ENCODE measurements at places on chromosomes 4 and X.

DNA sequence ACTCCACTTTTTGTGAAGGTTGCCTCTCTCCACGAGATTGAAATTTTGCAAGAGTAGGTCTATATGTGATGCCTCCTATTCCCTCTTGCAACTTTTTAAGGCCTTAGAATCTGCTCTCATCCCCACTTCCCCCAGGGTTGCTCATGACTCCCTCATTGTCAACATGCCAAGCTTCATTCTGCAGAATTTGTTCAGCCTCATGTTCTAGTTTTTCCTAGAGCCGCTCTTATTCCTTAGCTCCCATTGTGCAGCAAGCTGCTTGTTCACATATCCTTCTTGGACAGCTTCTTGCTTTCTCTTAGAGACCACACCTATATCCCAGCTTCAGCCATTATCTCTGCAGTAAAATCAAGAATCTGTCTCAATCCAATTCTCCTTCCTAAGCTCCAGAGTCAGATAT is 82.4 kb downstream of the CNGA2 start:
- DNase-seq: peak; percentile 27
- H3K27me3 ChIP-seq: no peaks in the 10 kb centered on the region
- H3K27ac ChIP-seq: no peak overlapping the region
- no peaks in the 10 kb centered on the region for H3K36me3 ChIP-seq

DNA sequence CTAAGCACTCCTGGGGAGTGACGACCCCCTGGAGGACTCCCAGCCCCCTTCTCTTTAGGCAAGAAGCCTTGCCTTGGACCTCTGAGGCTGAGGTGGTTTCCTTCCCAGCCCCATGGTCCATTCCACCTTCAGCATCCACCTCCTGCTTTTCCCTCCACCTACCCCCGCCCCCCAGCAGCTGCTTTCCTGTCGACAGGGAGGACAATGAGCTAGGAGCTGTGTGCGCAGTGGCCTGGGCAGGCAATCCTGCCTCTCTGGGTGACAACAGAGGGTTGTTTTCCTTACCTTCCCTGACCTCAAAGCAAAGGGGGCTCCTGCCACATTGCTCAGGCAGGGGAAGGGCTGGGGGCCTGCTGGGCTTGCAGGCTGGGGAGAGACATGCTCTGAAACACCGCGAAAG is 123.5 kb downstream of the BCOR start:
- no peaks in the 10 kb centered on the region for H3K4me1 ChIP-seq
- H3K36me3 ChIP-seq: no peaks in the 10 kb centered on the region
- H3K4me3 ChIP-seq: no peak overlapping the region
- H3K27me3 ChIP-seq: no peaks in the 10 kb centered on the region
- no peak for DNase-seq
- no peak overlapping the region for H3K27ac ChIP-seq

GRCh38 chrX:53694642-53695041 is 8.1 kb upstream of the HUWE1 start:
- H3K27me3 ChIP-seq: no peaks in the 10 kb centered on the region
- H3K4me1 ChIP-seq: no peaks in the 10 kb centered on the region
- no peak overlapping the region for H3K4me3 ChIP-seq
- no peaks in the 10 kb centered on the region for H3K36me3 ChIP-seq
- no peak overlapping the region for H3K27ac ChIP-seq
- no peak for DNase-seq

DNA sequence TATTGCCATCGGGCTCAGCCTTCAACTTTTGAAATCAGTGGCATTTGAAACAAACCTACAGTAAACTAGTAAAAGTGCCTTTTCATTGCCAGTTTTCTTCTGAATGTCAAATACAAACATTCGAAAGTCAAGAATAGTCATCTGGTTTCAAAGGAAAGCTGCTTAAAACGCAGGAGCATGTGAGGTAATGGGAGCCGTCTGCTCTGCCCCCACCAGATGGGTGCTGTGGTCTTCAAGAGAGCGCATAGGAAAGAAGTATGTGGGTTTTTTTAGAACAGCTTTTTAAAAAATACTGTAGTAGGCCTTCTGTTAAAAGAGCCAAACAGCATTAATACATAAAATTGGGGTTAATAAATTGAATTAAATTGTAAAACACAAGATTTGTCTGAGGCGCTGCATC is 88.6 kb downstream of the STOX2 start:
- no peak for DNase-seq
- peaks cover 4% of the 10 kb centered on the region for H3K4me1 ChIP-seq
- no peaks in the 10 kb centered on the region for H3K27me3 ChIP-seq
- no peak overlapping the region for H3K4me3 ChIP-seq
- H3K36me3 ChIP-seq: no peaks in the 10 kb centered on the region

DNA sequence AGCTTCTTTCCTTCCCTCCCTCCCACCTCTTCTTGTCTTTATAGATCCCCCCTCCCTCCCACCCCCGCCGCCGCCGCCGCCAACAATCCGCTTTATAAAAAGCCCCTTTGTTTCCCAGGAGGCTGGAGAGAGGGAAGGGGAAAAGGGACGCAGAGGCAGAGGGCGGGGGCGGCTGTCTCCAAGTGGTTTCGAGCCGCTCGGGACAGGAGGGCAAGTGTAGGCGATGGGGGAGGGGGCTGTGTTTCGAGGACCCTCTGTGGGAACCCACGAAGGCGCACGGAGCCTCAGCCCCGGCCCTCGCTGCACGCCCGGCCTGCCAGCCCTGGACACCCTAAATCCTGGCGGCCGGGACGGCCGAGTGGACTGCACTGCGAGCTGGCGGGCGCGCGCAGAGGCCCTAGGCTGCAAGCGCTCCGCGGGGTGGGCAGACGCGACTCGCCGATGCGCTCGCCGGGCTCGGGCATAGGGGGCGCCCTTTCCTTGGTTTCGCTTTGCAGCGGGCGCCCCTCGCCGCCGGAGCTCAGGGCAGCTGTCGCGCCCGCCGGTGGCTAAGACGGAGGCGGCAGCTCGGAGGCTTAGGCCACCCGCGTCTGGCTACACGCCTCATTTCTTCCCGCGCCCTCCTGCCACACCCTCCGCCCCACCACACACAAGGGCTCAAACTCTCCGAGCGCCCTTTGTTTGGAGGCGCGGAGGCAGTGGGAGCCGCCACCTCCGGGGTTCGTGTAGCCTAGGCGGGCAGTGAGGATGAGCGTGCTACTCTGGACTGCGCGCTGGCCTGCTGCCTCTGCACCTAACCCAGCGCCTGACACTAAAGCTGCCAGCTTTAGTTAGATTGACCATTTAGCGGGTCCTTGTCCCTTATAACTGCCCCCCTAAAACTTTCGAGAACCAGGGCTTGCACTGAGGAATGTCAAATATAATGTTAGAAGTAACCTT is 2.2 kb downstream of the MAMLD1 start:
- H3K36me3 ChIP-seq: no peaks in the 10 kb centered on the region
- H3K4me1 ChIP-seq: peaks cover 2% of the 10 kb centered on the region
- H3K27me3 ChIP-seq: no peaks in the 10 kb centered on the region
- H3K27ac ChIP-seq: peak overlapping the region; percentile 80
- peak; percentile 58 for DNase-seq
- peak overlapping the region; percentile 17 for H3K4me3 ChIP-seq

- no peak overlapping the region for H3K4me3 ChIP-seq
- DNase-seq: no peak
- no peaks in the 10 kb centered on the region for H3K4me1 ChIP-seq
- H3K27me3 ChIP-seq: no peaks in the 10 kb centered on the region
- H3K36me3 ChIP-seq: no peaks in the 10 kb centered on the region
- H3K27ac ChIP-seq: no peak overlapping the region
Observed at GRCh38 chr4:189409158-189409557, 531.5 kb upstream of the FRG1 start.

DNA sequence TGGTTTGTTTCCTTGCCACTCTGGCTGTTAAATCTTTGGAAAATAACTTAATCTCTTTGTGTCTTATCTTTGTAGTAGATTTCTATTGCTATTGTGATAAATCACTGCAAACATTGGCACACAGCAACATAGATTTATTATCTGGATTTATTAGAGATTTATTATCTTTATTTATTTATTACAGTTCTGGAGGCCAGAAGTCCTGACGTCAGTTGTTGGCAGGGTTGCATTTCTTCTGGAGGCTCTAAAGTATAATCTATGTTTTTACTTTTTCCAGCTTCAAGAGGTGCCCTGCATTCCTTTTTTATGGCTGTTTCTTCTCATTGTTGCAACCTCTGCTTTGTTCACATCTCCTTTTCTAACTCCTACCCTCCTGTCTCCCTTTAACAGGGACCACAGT is 542.8 kb downstream of the GRXCR1 start:
- H3K4me3 ChIP-seq: no peak overlapping the region
- no peaks in the 10 kb centered on the region for H3K36me3 ChIP-seq
- H3K27ac ChIP-seq: no peak overlapping the region
- H3K27me3 ChIP-seq: no peaks in the 10 kb centered on the region
- no peak for DNase-seq
- no peaks in the 10 kb centered on the region for H3K4me1 ChIP-seq

DNA sequence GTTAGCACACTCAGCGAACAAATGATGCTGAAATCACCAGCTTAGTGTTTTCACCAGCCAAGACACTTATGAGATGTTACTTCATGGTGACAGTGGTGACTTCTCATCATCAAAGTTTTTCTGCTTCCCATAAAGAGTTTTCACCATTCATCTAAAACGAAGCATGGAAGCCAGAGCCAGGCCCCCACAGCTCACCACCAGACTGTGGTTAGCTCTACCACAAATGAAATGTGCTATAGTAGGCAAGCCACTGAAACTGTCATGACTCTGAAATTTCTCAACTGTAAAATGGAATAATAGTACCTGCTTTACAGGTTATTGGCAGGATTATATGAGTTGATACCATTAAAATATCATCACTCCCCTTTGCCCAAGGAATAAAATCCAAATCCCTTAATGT is 56.4 kb upstream of the HHIP start:
- H3K4me3 ChIP-seq: no peak overlapping the region
- DNase-seq: no peak
- no peak overlapping the region for H3K27ac ChIP-seq
- H3K27me3 ChIP-seq: no peaks in the 10 kb centered on the region
- peaks cover 2% of the 10 kb centered on the region for H3K4me1 ChIP-seq
- H3K36me3 ChIP-seq: no peaks in the 10 kb centered on the region

DNA sequence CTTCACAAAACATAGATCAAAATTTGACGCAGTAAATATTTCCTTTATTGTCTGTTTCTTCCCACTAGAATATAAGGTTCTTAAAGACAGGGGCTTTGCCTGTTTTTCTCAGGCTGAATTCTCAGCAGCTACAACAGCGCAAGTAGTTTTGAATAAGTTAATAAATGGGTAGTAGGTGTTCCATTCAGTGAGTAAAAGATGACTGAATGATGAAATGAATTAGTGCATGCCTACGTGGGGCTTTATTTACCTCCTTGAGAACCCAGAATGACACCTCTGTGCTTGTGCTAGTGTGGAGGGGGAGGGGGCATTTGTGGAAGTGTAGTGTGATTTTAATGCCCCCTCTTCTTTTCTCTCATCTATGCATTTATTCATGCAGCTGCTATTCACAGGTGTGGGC is 278.9 kb downstream of the FBXW7 start:
- H3K4me1 ChIP-seq: no peaks in the 10 kb centered on the region
- no peaks in the 10 kb centered on the region for H3K27me3 ChIP-seq
- no peaks in the 10 kb centered on the region for H3K36me3 ChIP-seq
- H3K27ac ChIP-seq: no peak overlapping the region
- H3K4me3 ChIP-seq: no peak overlapping the region
- no peak for DNase-seq

DNA sequence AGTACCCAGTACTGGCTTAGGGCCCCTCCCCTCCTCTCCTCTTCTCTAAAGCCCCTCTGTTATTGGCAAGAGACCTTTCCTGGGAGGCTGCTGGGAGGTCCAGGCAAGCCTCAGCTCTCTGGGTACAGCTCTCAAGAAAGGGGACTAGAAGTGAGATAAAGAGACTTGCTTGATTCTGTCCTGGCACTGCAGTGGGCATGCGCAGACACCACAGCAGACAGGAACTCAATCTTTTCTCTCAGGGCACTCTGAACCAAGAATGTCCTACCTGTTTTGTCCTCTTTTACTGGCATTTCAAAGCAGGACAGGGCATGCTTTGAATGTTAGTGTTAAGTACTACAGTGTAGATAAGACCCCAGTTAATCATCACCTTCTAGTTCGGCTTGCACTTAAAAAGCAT is 74.9 kb downstream of the NYX start:
- H3K4me1 ChIP-seq: no peaks in the 10 kb centered on the region
- no peak for DNase-seq
- H3K4me3 ChIP-seq: no peak overlapping the region
- H3K36me3 ChIP-seq: no peaks in the 10 kb centered on the region

DNA sequence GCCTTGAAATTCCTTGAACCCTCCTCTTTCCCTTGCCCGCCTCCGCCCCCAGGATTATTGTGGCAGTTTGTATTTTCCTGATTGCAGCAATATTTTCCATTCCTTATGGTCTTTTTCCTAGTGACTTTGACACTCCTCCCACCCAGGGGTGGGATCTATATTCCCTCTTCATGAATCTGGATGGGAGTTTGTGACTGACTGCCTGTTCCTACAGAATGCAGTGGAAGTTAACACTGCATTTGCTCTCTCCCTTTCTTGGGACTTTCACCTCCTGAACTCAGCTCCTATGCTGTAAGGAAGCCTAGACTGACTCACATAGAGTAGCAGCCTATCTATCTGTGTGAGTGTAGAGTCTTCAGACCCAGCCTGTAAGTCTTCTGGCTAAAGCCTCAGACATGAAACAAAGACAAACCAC is 2.2 kb downstream of the FUNDC2 start:
- no peaks in the 10 kb centered on the region for H3K36me3 ChIP-seq
- no peaks in the 10 kb centered on the region for H3K4me1 ChIP-seq
- H3K4me3 ChIP-seq: no peak overlapping the region
- peak overlapping the region; percentile 23 for H3K27ac ChIP-seq

DNA sequence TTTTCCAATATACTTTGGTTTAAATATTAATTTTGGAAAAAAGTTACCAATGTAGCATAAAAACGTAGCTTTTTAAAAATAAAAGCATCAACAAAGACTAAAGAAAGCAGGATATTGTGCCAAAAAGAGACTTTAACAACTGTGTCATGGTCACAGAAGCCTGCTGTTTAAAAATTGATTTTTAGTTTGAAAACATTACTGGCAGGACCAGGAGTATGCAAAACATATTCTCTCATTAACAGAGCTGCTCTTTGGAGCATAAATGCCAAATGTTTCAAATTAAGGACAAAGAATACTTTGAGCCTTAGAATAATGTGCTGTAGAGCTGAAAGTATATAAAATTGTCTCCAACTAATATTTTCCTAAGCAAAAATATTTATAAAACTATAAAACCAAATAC is 279.0 kb downstream of the ARAP2 start:
- no peaks in the 10 kb centered on the region for H3K27me3 ChIP-seq
- no peaks in the 10 kb centered on the region for H3K4me1 ChIP-seq
- H3K4me3 ChIP-seq: no peak overlapping the region
- H3K36me3 ChIP-seq: no peaks in the 10 kb centered on the region

DNA sequence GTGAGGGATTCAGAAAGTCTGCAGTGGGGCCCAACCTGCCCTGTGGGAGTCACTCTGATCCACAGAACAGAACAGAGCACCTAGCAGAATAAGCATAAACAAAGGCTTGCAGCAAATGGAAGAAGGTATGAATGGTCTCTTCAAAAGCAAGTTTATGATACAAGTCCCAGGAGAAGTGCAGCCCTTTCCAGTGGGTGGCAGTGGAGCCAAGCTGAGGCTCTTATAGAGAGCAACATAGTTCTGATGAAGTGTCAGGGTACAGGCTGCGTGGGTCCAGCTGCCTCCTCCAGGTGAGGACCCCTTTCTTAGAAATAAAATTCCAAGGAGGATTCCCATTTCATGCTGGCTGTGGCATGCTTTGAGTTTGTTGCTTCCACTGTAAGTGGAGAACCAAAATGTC is 88.8 kb upstream of the PAK3 start:
- H3K4me3 ChIP-seq: no peak overlapping the region
- H3K27me3 ChIP-seq: no peaks in the 10 kb centered on the region
- H3K27ac ChIP-seq: no peak overlapping the region
- no peaks in the 10 kb centered on the region for H3K4me1 ChIP-seq
- no peaks in the 10 kb centered on the region for H3K36me3 ChIP-seq
- no peak for DNase-seq
